Effector memory CD4-positive, alpha-beta T cell (primary cell): ENCODE measurements at places on chromosomes 11 and 22.
A peak's percentile ranks its signal among the peaks of the same experiment; 100 is the strongest.

- H3K36me3 ChIP-seq = no peaks in the 10 kb centered on the region
- H3K4me3 ChIP-seq = no peak overlapping the region
- H3K27me3 ChIP-seq = no peaks in the 10 kb centered on the region
- peak overlapping the region; percentile 56 for H3K27ac ChIP-seq
- no peaks in the 10 kb centered on the region for H3K4me1 ChIP-seq
Observed at GRCh38 chr22:40519948-40520331, 116.6 kb downstream of the MRTFA start.

- H3K4me1 ChIP-seq = no peaks in the 10 kb centered on the region
- peaks cover 3% of the 10 kb centered on the region for H3K36me3 ChIP-seq
- no peak for DNase-seq
- no peak overlapping the region for H3K27ac ChIP-seq
- H3K27me3 ChIP-seq = no peaks in the 10 kb centered on the region
Observed at GRCh38 chr22:26565889-26566288, 24.0 kb downstream of the TPST2 start.

DNA sequence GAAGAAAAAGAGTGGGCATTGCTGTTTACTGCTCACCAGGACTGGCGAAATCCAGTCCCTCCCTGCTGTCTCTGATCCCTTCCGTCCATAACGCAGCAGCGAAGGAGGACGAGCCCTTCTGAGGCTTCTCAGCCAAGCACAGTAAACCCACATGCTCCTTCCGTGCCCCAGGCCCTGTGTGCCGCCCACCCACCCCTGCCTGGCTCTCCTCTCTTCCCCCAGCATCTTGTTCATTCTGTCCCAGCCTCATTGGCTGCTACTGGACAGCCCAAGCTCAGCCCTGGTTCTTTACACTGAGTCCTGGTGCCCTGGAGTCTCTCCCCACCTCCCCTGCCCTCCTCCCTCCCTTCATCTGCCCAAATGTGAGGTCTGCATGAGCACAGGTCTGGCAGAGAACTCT is 559.7 kb downstream of the BRD1 start:
- no peaks in the 10 kb centered on the region for H3K4me1 ChIP-seq
- no peak for DNase-seq
- H3K27me3 ChIP-seq = no peaks in the 10 kb centered on the region
- no peak overlapping the region for H3K27ac ChIP-seq

- DNase-seq = no peak
- no peak overlapping the region for H3K27ac ChIP-seq
- no peaks in the 10 kb centered on the region for H3K27me3 ChIP-seq
- H3K36me3 ChIP-seq = peaks cover 17% of the 10 kb centered on the region
Observed at GRCh38 chr11:65778901-65779668, 1.7 kb downstream of the AP5B1 start.

DNA sequence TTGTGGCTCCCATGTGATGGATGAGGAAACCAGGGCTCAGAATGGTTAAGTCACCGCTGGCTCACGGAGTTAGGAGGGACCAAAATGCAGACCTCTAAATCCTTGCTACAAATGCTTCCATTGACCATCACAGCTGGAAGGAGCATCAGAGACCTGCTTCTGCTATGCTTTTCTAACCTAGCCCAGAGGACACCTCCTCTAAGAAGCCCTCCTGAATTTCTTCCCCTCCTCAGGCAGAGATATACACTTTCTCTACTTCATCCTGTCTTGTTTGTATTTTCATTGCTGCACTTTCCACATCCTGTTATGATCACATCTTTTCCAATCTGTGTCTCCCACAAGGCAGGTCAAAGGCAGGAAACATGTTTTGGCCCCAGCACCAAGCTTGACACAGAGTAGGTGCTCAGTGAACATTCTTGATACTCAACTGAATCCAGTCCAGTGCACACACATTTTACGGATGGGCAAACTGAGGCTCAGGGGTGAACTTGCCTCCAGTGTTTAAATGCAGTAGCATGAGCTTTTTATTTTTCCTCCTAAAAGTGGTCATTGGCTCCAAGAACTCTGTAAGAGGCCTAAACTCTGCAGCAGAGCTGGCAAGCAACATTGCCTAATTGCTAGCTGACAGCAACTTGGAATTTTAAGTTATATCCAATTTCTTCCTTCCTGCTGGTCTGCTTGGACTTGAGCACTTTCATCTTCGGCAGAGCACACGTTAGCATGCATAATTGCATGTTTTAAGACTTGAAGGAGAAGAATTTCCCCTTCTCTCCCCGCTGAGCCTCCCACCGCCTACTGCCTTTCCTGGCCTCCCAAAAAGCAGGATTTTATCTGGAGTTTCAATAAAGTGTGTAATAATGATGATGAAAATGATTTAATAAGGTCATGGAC is 12.7 kb downstream of the SCUBE1 start:
- DNase-seq = no peak
- no peaks in the 10 kb centered on the region for H3K4me1 ChIP-seq
- no peaks in the 10 kb centered on the region for H3K36me3 ChIP-seq

DNA sequence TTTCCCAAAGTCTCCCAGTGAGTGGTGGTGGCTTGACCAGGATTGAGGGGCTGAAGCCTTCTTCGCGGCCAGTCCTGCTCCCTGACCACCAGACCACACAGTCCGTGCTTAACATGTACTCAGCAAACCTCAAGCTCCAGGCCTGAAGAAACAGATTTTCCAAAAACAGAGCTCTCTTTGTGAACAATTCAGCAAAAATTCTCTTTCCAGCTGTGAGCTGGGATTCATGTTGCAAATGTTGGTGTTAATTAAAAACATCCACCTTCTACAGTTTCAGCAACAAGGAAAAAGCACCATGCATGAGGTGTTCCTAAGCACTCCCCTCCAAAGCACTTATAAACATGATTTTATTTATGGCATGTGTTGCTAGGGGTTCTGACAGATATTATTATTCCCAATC is 129.5 kb downstream of the ETS1 start:
- H3K27ac ChIP-seq = peak overlapping the region; percentile 6
- peaks cover 9% of the 10 kb centered on the region for H3K4me1 ChIP-seq
- H3K4me3 ChIP-seq = no peak overlapping the region
- peaks cover 64% of the 10 kb centered on the region for H3K36me3 ChIP-seq

- H3K27me3 ChIP-seq = no peaks in the 10 kb centered on the region
- peaks cover 10% of the 10 kb centered on the region for H3K4me1 ChIP-seq
- H3K4me3 ChIP-seq = no peak overlapping the region
- no peak for DNase-seq
Observed at GRCh38 chr11:1333860-1334259, 24.4 kb upstream of the TOLLIP start.

DNA sequence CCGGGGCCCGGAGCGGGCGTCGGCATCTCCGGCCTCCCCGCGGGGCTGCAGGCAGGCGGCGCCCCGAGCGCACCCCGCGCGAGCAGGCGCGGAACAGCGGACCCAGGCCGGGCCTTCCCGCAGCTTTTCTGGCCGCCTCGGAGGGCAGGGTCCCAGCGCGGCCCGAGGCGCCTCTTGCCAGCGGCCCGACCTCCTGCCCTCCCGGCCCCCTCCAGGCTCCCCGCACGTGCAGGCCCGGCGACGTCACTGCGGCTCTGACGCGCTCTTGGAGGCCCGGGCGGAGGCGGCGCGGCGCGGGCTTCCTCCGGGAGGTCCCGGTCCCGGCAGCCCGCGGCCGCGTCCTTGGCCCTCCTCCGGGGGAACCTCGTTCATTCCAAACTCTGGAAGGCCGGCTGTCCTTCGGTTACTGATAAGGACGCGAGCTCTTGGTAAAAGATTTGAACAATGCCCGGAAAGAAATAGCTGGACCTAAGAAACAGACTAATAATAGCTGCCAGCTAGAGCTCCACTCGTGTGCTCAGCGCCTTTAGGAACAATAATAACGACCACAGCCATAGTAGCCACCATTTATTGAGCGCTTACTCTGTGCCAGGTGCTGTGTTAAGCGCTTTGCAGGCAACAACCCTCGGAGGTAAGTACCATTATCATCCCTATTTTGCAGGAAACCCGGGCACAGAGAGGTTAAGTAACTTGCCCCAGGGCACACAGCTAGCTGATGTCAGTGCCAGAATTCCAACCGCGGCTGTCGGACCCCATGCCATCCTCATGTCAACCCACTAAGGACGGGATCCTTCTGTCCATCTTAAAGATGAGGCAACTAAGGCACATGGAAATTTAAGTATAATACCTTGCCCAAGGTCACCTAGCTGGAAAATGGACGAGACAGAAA is 39.1 kb upstream of the CREB3L1 start:
- H3K4me3 ChIP-seq = peak overlapping the region; percentile 47
- peaks cover 25% of the 10 kb centered on the region for H3K4me1 ChIP-seq
- H3K27me3 ChIP-seq = peaks cover 15% of the 10 kb centered on the region
- no peaks in the 10 kb centered on the region for H3K36me3 ChIP-seq
- no peak overlapping the region for H3K27ac ChIP-seq
- DNase-seq = peak; percentile 29

DNA sequence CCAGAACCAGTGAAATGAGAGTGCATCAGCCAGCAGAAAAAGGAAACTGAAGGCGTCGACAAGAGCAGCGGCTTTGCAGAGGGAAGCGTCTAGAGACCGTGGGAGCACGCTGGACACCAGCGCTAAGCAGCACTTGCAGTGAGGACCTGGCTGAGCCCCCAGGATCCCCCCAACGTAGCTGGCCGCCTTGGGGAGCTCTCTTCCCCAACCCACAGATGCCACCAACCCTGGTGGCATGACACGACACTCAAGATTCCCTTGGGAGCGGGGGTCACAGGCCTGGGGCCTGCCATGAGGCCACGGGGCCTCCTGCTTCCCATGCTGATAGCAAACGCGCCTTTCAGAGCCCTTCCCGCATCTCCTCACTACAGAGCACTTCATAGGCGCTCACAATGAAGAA is 13.4 kb upstream of the TESMIN start:
- no peak overlapping the region for H3K27ac ChIP-seq
- no peaks in the 10 kb centered on the region for H3K27me3 ChIP-seq
- H3K4me3 ChIP-seq = no peak overlapping the region
- no peak for DNase-seq

DNA sequence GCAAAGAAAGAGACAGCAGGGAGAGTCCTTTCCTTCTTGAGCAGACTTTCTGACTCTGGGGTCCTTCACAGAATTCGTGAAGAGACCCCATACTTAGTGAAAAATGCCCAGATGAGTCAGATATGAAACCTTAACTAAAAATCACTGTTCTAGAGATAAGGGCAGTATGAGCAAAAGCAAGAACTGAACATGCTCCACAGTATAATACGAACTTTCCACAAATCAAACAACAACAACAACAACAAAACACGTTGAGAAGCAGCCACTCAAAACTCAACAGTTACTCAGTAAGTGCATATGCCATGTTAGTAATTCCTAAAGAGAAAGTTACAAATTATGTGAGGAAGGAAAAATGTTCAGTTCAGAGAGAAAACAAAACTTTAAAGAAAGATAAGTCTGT is 44.3 kb downstream of the PITPNB start:
- no peak overlapping the region for H3K27ac ChIP-seq
- no peaks in the 10 kb centered on the region for H3K27me3 ChIP-seq
- H3K4me1 ChIP-seq = no peaks in the 10 kb centered on the region

GRCh38 chr11:128420951-128421350 is 166.4 kb downstream of the ETS1 start:
- H3K27me3 ChIP-seq = no peaks in the 10 kb centered on the region
- H3K36me3 ChIP-seq = no peaks in the 10 kb centered on the region
- no peak overlapping the region for H3K27ac ChIP-seq
- H3K4me1 ChIP-seq = peaks cover 18% of the 10 kb centered on the region
- no peak overlapping the region for H3K4me3 ChIP-seq

DNA sequence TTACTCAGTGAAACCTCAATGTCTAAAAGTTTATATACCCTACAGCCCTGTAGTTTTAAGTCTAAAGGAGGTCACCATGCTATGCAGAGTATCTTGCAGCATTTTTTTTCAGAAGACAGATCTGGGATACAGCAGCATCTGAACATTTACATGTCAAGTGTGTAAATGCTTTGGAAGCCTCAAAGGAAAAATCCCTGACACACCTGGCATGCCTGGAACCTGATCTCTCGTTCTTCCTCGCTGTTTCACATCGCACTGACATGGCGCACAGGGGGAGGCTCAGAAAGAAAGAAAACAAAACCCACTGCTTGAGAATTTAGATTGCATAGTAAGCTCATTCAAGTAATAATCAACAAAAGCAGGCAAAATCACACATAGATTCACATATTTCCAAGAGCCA is 31.0 kb downstream of the PAX6 start:
- DNase-seq = no peak
- no peak overlapping the region for H3K27ac ChIP-seq
- H3K4me3 ChIP-seq = no peak overlapping the region
